Fibroblast of skin of right quadriceps (primary cell): ENCODE measurements at places on chromosomes 5 and 9.

GRCh38 chr5:160047423-160047822, 38.5 kb downstream of the TTC1 start:
- DNase-seq = no peak

DNA sequence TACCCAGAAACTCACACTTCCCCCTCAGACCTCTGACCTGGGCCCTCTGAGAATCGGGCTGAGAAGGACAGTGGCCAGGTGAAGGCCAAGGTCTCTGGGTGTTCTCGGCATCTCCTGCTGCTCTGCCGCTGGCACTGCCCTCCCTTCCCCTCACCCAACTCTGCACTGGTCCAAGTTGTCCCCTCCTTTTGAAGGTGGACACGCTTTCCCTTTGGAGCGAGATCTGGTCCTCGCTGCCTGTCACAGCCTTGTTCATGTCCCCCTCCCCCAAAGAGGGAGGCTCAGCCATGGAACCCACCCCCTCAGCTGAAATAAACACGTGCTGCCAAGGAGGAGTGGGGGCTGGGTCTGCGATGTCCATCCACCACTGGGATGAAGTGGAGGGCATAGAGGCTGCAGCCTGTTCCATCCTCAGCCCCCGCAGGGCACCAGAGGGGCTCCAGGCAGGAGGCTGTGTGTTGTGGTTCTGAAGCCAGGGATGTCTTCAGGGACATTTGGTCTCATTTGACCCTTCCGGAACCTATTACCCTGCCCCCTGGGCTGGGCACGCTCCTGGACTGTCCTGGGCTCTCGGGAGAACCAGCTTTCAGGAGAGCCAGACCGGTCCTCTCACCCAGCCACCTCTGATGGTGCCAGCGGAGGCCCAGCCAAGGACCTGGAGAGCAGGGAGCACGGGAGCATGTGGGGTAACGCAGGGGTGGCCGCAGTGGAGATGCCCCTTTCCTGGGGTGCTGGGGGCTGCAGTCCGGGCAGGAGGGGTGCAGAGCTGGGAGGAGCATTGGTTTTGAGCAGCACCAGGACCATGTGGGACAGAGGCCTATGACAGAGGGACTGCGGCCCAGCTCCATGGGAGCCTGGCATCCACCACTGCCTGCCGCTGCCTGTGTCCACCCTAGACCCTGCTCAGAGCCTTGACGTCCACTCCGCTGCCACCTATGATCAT, 4.7 kb upstream of the LCN2 start:
- no peak for DNase-seq

- DNase-seq = no peak
Measured at GRCh38 chr5:151036556-151036955, 16.2 kb downstream of the GPX3 start.

DNA sequence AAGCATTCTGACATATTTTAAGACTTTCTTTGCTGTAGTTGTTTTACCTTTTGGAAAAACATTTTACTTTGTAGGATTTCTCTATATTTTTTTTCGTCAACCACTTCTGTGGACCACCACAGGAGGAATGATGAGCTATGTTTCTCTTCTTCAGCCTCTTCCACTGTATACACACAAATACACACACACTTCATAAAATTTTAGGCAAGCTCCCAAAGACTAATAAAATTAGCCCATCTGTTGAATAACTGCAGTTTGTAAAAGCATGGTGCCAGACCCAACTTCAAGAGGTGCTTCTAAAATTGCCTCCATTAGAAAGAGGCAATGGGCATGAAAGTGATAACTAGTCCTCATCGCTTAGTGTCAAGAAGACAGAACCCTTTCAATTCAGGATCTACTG, 4.1 kb upstream of the CEP120 start:
- DNase-seq = no peak

DNA sequence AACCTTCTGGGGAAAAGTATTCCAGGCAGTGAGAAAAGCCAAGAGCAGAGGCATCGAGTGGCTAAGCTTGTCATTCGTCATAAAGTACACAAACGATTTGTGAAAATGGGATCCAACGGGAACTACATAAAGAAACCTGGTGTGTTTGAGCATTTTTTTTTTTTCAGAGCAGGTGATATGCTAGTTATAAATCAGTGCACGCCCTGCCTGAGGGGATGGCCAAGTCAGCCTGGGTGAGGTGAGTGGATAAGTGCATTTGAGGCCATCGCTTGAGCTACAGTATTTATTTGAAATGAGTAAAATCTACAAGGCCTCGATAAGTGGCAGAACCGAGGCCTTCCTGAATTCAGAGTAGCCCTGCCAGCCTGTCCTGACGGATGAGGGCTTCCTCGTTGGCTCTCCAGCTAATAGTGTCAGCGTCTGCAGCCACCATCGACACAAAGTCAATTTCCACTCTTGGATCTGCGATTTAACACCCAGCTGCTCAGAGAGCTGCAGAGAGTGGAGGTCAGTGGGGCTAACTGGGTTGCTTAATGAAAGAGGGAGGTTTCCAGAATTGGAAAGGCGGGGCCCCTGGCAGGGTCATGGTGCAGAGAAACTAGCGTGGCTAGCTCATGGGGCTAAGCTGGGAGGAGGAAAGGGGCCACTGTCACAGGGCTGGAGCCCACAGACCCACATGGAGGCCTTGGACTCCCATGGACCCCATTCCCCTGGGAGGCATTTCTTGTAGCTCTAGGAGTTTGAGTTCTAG, 27.3 kb downstream of the PPARGC1B start:
- no peak for DNase-seq

GRCh38 chr5:16666883-16667398, 50.1 kb upstream of the RETREG1 start:
- DNase-seq = no peak

- DNase-seq = no peak
Measured at GRCh38 chr5:143685246-143685815, 126.6 kb upstream of the HMHB1 start.

GRCh38 chr9:73402081-73403028, 250.7 kb downstream of the ANXA1 start:
- no peak for DNase-seq

- DNase-seq = peak; percentile 48
Measured at GRCh38 chr5:17004441-17005106, 68.5 kb upstream of the MYO10 start.

DNA sequence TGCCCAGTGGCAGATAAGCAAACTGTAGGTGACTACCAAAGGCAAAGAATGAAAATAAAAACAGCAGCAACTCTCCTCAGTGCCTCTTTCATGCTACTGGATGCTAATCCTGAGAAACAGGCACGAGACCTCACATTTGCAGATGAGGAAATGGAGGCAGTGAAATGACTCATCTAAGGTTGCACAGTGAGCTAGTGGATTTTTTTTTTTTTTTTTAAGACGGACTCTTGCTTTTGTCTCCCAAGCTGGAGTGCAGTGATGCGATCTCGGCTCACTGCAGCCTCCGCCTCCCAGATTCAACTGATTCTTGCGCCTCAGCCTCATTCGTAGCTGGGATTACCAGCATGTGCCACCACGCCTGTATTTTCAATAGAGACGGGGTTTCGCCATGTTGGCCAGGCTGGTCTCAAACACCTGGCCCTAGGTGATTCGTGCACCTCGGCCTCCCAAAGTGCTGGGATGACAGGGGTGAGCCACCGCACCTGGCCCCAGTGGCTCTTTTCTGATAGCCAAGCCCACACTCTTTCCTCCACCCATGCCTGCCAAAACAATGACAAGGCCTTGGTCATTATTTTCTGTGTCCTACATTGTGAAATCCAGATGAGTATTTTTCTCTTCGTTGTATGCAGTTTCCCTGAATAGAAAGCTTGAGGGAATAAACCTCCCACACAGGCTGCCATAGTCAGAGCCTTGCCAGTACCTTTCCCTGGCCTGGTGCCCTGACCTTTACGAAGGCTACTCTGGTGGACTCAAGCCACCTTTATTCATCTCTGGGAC, 19.2 kb downstream of the DOCK2 start:
- DNase-seq = no peak

DNA sequence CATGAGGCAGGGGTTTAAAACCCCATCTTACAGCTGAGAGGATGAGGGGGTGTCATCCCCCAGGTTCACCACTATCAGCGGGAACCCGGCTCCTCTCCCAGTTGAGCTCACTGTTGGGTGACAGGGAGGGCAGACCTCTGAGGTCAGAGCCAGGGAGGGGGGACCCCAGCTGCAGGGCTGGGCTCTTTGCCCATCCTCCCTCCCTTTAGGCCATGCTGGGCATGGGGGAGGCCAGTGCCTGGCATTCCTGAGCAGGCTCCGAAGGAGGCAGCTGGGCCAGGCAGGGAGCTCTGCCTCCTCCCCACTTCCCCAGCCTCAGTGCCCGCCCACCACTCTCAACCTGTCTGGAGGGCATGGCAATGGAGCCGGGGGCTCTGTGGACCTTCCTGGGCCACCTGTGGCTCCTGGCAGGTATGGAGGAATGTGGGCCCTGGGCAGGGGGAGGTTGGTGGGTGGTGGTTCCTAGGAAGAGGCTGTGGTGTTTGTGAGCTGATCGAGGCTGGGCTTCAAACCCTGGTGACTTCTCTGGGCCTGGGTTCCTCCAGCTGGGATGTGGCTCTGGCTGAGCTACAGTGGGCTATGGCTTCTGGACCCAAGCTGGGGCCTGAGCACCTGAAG, 12.6 kb downstream of the CRB2 start:
- no peak for DNase-seq

- DNase-seq = no peak
Measured at GRCh38 chr5:83494087-83494620, 22.6 kb downstream of the VCAN start.

- peak; percentile 86 for DNase-seq
Measured at GRCh38 chr9:125522328-125522725, 184.7 kb downstream of the MAPKAP1 start.

DNA sequence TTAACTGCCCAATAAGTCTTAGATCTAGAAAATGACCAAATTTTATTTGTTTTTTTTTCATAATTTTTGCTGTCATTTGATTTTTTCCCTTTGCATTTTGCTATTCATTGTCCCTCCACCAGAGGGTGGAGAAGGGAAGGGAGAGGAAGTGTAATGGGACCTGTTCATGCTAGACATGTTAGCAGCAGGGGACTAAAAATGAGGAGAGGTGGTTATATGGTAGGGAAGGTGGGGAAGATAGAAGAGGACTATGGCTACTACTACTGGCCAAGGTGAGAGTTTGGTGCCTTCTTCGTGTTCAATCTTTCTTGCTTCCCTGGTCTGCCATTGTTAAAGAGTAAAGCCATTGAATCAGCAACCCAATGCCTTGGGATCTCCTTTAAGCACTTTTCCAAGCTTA, 6.4 kb downstream of the GRIA1 start:
- peak; percentile 52 for DNase-seq

DNA sequence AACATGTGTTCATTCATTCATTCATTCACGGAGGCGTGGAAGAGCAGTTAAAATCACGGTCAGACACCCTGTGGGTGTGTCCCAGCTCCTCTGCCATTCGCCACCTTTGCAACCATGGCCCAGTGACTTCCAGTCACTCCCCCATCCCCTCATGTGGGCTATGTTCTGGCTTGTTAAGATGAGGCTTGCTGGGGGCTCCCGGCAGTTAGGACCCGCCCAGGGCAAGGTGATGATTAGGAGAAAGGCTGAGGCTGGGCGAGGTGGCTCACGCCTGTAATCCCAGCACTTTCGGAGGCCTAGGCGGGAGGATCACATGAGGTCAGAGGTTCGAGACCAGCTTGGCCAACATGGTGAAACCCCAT, 24.9 kb upstream of the PTGES start:
- DNase-seq = no peak

DNA sequence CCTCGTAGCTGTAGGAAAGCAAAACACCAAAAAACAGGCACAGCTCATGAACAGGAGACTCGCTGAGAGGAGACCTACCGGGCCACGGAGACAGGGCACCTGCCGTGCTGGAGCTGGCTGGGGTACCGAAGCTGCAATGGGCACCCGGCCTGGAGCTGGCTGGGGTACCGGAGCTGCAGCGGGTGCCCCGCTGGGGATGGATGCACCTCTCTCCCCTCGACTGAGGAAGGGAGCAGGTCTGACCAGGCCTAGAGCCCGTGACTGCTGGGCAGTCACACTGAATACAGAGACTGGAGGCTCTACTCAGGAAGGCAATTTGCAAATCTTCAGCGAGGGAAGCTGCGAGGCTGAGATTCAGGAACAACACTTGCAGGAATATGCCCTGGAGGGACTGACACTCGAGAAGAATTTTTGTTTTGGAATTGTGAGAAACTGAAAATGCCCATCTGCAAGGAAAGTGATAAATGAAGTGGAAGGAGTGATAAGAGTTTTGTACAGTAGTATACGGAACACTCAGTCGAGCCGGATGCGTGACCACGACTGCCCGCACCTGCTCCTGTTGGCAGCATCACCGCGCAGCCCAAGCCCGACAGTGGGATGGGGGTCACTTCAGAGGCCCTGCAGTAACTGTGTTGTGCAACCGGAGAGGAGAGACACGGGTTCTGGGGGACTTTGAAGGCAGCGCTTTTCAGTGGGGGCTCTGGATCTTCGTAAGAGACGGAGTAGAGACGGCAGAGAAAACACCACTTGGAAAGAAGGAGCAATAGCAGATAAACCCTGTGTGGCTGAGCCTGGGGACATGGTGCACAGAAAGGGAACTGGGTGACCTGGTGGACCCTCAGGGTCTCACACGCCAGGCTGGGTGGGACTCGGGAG, 27.9 kb upstream of the LPCAT1 start:
- no peak for DNase-seq

GRCh38 chr5:147874910-147875367, 3.6 kb upstream of the SCGB3A2 start:
- DNase-seq = no peak

DNA sequence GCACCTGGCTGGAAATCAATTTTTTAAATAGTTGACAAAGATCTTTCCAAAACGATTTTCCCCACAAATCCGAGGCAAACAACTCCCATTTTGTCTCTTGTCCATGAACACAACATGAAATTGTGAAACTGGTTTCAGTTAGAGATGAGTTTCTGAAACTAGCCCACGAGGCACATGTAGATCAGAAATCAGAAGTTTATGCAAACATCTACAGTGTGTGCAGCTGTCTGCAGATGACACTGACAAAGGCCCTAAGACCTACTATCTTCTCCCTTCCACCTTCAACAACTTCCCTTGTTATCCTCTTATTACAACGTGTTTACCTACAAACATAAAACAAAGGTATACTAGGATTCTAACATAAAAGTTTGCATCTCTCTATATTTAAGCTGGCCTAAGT, 183.3 kb downstream of the DIRAS2 start:
- no peak for DNase-seq

DNA sequence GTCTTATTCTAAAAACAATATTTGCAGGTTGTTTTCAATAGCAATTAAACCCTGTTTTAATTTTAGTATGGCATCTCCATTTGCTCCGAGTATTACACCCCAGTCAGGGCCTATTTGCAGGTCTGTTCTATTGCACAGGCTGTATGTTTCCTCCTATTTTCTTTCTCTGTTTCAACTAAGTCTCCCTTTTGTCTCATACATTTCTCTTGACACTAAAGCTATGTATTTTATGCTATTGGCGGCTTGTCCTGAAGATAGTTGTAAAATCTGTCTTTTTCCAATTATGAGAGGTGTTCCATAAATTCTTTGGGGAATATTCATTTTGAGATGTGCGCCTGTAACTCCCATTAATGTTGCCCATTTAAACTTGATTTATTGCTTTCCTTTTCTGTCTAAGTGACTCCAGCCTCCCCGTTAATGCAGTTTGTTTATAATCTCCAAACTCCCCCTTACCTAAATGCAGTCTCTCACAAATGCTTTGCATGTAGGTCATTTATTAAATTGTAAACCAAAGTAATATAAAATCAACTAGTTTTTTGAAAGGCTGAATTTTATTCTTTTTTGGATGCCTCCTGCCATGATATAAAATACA, 262.4 kb downstream of the CDH12 start:
- DNase-seq = no peak
